ENCODE measurements at places on chromosomes 7 and 10. TPM values are rescaled to one million over a fixed set of nuclear protein-coding genes. Genes with fewer than 3 reads are reported as not detected.

- DNase-seq = no peak
These were observed 3.4 kb downstream of the TACR2 start for GRCh38 chr10:69413221-69413865.

The LBX1 gene
- total RNA-seq = not detected

DNA sequence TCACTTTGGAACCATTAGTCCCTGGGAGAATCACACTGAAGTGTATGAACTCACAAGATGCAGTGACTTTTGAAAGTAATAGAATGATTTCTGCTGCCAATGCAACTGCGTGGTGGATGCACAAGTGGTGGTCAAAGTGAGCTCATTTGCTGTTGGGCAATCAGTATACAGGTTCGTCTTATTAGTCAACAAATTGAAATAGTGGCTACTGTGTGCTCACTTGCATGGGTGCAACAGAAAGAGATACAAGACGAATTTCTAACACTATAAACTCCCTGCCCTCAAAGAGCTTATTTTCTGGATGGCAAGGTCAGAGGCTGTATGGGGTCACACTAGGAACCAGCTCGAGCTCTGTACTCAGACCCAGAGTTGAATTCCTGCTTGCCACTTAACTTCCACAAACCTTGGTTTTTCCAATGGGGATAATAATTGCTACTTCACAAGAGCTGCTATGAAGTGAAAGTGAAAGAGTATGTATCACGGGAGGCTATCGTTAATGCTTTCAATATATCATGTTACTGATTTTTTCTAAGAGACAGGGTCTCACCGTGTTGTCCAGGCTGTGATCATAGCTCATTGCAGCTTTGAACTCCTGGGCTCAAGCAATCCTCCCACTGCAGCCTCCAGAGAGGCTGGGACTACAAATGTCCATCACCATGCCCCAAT lies 8.3 kb upstream of the BCL7B start:
- DNase-seq = no peak

DNA sequence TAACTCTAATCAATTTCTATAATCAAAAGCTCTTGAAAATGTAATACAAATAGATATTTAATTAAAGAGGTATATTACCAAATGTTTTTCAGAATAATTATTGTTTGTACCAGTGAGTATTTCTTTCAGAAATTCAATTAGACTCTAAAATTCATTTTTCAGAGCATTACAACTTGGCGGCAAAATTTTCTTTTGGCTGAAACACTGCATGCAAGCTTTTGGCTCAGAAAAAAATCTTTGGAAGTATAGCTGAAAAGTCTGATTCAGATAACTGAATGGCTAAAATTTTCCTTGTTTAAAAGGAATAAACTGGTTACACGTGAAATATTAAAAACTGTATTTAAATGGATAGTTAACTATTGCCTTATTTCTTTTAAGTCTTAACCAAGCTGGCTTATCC lies 202.6 kb upstream of the KAT6B start:
- no peak for DNase-seq

- no peak for DNase-seq
These were observed 10.2 kb upstream of the ZFYVE27 start for GRCh38 chr10:97726636-97727178.

DNA sequence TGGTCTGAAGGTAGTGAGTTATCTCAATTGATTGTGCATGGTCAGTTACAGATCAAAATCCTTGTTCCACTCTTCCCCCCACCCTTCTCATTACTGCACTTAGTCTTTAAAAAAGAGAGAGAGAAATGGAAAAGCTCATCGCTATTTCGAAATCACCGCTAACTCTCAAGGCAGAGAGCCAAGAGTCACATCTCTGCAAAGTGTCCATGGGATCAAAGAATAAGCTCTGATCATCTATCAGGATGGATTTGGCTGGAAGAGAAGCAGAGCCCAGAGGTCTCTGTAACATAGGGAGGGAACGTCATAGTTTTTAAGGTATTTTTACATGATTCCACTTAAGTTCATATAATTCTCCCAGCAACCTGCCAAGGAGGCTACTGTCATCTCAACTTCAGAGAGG lies 30.0 kb upstream of the MYH16 start:
- no peak for DNase-seq

- no peak for DNase-seq
These were observed 19.6 kb upstream of the ANLN start for GRCh38 chr7:36370046-36370445.

The SLC26A5 gene
- total RNA-seq = not detected

- DNase-seq = no peak
These were observed 46.1 kb upstream of the SEPTIN7 start for GRCh38 chr7:35754741-35755140.

DNA sequence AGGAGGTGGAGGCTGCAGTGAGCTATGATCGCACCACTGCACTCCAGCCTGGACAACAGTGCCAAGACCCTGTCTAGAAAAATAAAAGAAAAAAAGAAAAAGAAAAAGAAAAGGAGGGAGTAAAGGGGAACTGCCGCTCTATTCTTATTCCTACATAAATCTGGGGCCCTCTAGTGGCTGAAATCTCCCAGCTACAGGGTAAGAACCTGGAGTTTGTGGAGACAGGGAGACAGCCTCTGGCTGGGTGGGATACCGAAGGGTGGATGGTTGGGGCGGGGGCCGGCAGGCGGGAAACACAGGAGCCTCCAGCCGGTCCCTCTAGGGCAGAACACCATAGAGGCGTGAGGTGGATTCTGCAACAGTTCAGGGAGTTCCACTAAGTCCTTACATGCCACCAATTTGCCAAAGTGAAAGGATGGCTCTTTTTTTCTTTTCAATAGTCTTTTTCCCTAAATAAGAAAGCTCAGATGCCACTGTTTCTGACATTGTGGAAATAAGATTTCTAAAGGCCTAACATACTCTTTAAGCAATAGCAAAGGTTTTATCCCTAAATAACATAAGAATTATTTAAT lies 117.3 kb downstream of the SVIL start:
- no peak for DNase-seq

DNA sequence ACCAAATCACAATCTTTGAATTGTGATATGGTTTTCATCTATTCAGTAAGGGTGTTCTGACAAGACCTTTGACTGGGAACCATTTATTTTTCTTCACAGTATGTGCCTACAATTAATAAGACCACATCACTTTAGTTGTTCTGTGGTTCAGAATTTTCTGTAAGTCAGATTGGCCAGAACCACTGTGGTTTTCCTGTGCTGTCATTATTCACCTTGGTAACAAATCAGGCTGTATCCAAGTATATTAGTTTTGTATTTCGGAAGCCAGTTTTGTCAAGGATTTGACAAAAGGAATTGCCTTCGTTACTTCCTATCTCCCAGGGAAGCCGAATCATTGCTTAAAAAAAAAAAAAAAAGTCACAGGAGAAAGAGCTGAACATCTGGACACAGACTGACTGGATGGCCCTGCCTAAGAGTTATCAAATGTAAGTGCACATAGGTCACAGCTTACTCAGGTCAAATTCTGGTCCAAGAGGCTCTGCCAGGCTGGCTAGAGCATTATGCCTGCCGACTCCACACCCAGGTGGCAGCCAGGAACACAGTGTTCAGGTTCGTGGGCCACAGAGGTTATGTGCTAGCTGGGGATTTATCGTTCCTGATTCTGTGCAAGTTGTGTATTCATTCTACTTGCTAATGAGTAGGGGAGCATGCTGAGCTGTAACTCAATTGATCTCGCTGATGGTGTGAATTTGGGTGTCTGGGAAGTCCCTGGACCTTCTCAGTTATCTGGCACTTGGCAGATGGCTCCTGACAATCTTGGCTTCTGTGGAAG lies 175.3 kb downstream of the JAZF1 start:
- no peak for DNase-seq

GRCh38 chr10:102791754-102792395 lies 45.3 kb downstream of the CYP17A1 start:
- DNase-seq = no peak

GRCh38 chr10:69405221-69405620 lies 11.5 kb downstream of the TACR2 start:
- no peak for DNase-seq

GRCh38 chr10:79927111-79927828 lies 21.6 kb downstream of the SFTPD start:
- DNase-seq = no peak

The SLC26A4 gene
- 4.7 TPM for total RNA-seq

- no peak for DNase-seq
These were observed 14.0 kb downstream of the DNAJB12 start for GRCh38 chr10:72340510-72341261.

DNA sequence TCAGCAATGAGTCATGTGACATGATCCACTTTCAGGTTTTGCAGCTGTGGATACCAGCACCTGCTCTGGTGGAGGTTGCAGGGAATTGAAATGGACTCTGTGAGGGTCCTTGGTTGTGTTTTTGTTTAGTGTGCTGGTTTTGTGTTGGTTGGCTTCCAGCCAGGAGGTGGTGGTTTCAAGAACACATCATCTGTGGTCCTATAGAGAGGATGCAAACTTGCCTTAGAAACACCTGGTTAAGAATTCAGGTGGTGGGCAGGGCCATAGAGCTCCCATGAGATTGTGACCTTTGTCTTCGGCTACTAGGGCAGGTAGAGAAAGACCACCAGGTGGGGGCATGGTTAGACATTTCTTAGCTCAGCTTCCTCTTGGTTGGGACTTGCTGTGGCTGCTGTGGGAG lies 59.2 kb upstream of the CYP2C9 start:
- no peak for DNase-seq

The NUP42 gene
- total RNA-seq = 16.7 TPM

GRCh38 chr7:82204694-82205093 lies 238.9 kb downstream of the CACNA2D1 start:
- DNase-seq = no peak

DNA sequence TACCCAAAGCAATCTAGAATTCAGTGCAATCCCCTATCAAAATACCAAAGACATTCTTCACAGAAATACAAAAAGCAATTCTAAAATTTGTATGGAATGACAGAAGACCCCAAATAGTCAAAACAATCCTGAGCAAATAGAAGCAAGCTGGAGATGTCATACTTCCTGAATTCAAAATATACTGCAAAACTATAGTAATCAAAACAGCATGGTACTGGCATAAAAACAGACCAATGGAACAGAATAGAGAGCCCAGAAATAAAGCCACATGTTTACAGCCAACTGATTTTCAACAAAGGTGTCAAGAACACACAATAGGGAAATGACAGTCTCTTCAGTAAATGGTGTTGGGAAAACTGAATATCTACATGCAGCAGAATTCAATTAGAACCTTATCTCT lies 124.1 kb upstream of the AGK start:
- no peak for DNase-seq

The CPN1 gene
- total RNA-seq = not detected

GRCh38 chr7:69526570-69526969 lies 71.7 kb upstream of the AUTS2 start:
- no peak for DNase-seq

- DNase-seq = no peak
These were observed 5.3 kb downstream of the GLRX3 start for GRCh38 chr10:130141460-130141859.

GRCh38 chr10:99236627-99237309 lies 1.1 kb upstream of the HPSE2 start:
- DNase-seq = no peak

- DNase-seq = no peak
These were observed 113.3 kb downstream of the ARHGAP22 start for GRCh38 chr10:48491392-48492139.

DNA sequence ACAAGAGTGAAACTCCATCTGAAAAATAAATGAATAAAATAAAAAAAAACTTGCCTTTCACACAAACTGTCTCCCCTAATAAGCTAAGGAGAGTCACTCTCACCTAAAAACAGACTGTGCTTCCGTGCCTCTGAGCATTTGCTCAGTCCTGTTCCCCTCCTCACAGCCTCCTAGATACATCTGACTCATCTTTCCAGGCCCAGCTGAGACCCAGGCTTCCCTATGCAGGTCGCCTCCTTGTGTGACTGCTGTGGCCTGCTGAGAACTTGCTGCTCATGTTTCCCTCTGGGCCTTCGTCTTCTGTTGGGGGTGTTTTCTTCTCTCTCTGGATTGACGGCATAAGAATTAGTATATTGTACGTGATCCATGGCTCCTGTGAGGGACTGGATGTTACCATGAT lies 777.7 kb downstream of the LRMDA start:
- no peak for DNase-seq

DNA sequence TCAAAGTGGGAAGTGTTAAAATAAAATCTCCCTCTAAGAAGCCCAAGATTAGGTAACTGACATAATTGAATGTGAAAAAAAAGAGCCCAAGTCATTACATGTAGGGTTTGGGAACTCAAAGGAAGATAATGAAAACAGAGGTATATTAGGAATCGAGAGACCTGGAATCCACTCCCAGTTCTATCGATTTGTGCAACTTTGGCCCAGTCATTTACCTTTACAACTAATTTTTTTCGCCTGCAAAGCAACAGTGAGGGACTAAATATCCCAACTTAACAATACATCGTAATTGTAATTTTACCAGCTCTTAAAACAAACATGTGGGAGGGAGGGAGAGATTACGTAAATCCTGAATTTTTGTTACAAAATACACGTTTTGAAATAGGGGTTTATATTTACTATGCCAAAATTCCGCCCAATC lies 1.4 kb downstream of the MINDY3 start:
- no peak for DNase-seq

DNA sequence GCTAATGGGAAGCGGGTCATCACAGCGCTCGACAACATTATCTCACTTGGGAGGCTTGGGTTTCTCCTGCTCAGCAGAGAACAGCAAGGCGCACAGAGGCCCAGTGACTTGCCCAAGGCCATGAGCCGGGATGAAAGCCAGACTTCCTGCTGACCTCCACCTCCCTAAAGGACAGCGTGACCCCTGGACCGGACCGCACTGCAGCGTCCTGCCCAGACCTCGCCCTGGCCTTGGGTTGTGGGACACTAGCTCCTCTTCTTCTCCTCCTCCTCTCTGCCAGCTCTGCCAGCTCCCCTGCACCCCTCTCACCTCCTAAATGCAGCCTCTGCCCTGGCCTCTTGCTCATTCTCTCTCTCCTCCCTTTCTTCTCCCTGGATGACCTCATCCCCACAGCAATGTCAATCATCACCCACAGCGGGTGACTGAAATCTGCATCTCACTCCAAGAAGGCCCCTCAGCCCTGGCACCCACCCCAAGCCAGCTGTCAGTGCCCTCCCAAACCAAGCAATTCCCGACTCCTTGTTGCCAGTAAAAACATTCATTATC lies 19.4 kb downstream of the SPOCK2 start:
- no peak for DNase-seq

DNA sequence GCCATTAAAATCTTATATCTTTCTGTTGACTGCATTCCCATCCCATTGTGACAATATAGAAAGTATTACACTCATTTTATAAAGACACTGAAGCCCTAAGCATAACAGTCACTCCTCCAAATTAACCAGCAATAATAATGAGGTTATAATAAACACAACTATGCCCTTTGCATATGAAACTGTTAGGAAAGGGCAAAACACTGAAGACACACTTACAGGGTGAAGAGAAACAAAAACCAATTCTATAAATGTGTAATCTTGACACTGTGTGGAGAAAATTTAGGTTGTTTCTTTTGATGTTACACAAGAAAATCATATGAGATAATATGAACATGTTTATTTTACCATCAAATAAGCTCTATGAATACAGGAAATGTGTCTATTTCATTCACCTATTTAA lies 14.0 kb upstream of the GPR37 start:
- no peak for DNase-seq

Data from ascending aorta (tissue), 2 donors.